Neural crest cell (in vitro differentiated cells): ENCODE measurements at places on chromosomes 7 and 10. TPM values are rescaled to one million over a fixed set of nuclear protein-coding genes. Genes with fewer than 3 reads are reported as not detected.

DNA sequence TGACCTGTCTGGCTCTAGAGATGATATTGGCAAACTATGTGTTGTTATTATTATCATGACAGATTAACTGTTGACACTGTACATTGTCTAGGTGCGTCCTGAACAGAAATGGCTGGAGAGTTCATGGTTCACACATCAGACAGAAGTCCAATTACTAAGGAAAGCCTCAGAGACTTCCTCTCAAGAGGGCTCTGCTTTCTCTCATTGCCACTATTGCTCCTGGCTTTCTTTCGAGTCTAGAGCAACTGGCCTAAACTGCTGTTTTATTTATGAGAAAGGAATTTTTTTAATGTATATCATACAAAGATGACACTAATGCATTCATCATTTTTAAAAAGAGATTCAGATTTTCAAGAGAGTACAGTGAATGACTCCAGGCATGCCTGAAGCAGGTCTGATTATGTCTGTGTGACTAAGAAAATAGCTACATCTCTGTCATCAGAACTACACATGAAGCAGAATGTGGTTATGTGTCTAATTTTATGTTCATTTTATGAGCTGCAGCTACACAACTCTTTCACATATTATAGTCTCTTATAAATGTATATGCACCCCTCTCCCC lies 30.4 kb downstream of the NRCAM start:
- DNase-seq = no peak
- no peaks in the 10 kb centered on the region for H3K36me3 ChIP-seq
- H3K27ac ChIP-seq = no peak overlapping the region
- peaks cover 41% of the 10 kb centered on the region for H3K4me1 ChIP-seq
- H3K4me3 ChIP-seq = no peak overlapping the region

- no peak overlapping the region for H3K27ac ChIP-seq
- no peak overlapping the region for H3K4me3 ChIP-seq
- DNase-seq = no peak
- no peaks in the 10 kb centered on the region for H3K27me3 ChIP-seq
Measured at GRCh38 chr7:50653126-50653864, 88.1 kb upstream of the DDC start.

GRCh38 chr10:78467496-78468106 lies 433.9 kb downstream of the RPS24 start:
- H3K27me3 ChIP-seq = no peaks in the 10 kb centered on the region
- H3K4me1 ChIP-seq = peaks cover 65% of the 10 kb centered on the region
- no peaks in the 10 kb centered on the region for H3K36me3 ChIP-seq
- no peak overlapping the region for H3K4me3 ChIP-seq
- H3K27ac ChIP-seq = no peak overlapping the region
- no peak for DNase-seq

The ACTR1A gene
- total RNA-seq = 139 and 144 TPM in 2 replicates

- H3K27ac ChIP-seq = no peak overlapping the region
- H3K36me3 ChIP-seq = no peaks in the 10 kb centered on the region
- H3K4me3 ChIP-seq = no peak overlapping the region
- no peaks in the 10 kb centered on the region for H3K4me1 ChIP-seq
Measured at GRCh38 chr7:98733036-98733435, 116.0 kb downstream of the NPTX2 start.

- peaks cover 20% of the 10 kb centered on the region for H3K4me1 ChIP-seq
- no peak for DNase-seq
- no peak overlapping the region for H3K4me3 ChIP-seq
- no peaks in the 10 kb centered on the region for H3K36me3 ChIP-seq
Measured at GRCh38 chr10:33818343-33818742, 483.9 kb upstream of the NRP1 start.

- peaks cover 51% of the 10 kb centered on the region for H3K4me1 ChIP-seq
- H3K36me3 ChIP-seq = no peaks in the 10 kb centered on the region
- no peak overlapping the region for H3K27ac ChIP-seq
- no peak for DNase-seq
Measured at GRCh38 chr10:70510904-70511303, 32.3 kb downstream of the PALD1 start.

DNA sequence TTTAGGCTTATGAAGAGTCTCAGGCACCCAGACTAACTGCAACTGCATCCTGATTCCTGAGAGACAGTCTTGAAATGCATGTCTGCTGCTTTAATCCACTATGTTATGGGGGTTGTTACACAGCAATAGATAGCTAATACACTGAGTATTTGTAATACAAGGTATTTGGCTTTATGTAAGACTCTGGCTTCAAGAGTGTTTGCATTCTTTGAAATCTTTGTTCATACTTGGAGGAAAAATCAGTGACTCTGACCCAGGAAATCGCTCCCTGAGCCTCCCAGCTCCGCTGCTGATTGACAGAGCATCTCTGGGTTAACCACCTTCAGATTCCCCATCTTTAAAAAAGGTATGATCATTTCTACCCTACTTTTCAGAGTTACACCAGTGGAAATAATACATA lies 133.9 kb downstream of the MTPAP start:
- H3K27me3 ChIP-seq = no peaks in the 10 kb centered on the region
- no peak overlapping the region for H3K4me3 ChIP-seq
- H3K27ac ChIP-seq = peak overlapping the region; percentile 20
- no peaks in the 10 kb centered on the region for H3K36me3 ChIP-seq
